Left colon (tissue), 2 donors: ENCODE measurements at places on chromosomes 7 and 10. TPM values are rescaled to one million over a fixed set of nuclear protein-coding genes. Genes with fewer than 3 reads are reported as not detected.

DNA sequence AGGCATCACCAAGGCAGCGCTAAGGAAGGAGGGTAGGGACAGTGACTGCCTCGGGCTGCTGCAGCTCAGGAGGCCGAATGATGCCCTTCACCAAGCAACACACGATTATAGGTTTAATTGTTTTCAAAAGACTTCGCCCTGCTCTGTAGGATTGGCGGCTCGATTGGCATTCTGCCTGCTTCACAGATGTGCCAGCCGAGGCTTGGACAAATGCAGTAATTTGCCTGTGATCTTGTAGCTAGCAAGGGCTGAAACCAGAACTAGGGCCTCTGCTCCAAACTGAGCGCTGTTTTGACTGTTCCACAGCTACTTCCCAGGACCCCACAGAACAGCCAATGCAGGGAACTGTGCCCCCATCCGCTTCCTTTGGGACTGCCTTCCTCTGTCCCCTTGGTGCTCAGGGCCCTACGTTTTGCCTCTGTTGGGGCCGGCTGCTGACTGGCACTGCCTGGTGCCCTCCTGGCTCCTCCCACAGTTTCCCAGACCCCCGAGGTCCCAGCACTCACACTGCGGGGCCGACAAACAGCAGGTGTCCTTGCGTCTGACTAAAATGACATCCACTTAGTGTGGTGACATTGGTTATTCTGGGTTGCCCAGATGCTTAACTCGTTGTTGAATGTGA is 62.6 kb upstream of the EN2 start:
- no peak for DNase-seq

DNA sequence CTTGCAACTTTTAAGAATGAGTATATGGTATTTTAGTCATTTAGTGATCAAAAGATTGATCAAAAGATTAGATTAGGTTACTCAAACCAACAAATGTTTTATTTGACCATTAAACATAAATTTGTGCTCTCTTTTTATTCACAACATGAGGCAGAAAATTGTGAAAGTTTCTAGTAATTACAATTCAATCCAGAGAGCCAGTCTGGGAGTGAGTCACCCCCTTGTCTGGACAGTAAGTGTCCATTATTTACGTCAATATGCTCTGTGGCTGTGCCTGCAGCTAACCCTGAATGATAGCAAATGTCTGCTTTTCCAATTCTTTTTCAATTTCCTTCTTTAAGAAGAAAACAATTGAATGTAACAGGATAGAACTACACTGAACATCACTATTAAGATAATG is 27.9 kb downstream of the GNG11 start:
- DNase-seq, result no peak

DNA sequence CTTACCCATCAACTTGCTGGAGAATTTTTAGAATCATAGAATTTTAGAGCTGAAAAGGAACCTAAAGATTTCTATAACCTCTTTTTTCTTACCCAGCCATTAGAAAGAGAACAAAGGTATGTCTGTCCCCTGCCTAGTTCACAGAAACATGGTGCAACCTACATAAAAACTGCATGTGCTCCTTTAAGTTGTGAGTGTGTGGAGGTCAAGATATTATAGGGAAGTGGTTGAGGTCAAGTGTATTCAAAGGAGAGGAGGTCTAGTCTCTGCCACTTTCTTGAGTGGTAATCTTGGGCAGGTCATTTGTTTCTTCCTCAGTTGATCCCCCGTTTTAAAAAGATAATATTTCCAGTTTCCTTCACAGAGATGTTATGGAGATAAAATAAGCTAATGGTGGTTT is 6.4 kb downstream of the UBTD1 start:
- no peak for DNase-seq

- DNase-seq, result no peak
These were observed 78.8 kb upstream of the LRRN3 start for GRCh38 chr7:111012149-111012548.

TUBB8 gene
- total RNA-seq, result 0.40 TPM

JAKMIP3 gene
- 0.14 TPM for total RNA-seq

TMEM270 gene
- total RNA-seq, result not detected
